ENCODE measurements at places on chromosomes 5 and 9.

DNA sequence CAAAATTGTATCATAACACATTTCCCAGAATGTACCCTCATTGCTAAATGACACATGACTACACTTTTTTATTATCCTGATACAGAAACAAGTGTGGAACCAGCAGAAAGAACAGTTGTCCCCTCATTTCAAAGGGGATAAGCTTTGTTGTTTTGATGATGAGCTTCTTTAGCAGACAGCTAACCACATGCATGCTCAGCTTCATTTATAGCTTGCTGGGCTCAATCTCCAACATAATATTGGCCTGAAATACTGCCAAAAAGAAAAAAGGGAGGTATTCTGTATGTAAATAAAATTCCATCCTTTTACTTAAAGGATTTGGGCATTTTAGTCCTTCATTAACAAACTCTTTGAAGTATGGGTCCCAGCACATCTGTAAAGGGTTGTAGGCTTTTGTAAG is 120.4 kb downstream of the SPATA31D1 start:
- no peak for DNase-seq

GRCh38 chr5:163571744-163572143 is 66.3 kb downstream of the MAT2B start:
- DNase-seq = peak; percentile 96

DNA sequence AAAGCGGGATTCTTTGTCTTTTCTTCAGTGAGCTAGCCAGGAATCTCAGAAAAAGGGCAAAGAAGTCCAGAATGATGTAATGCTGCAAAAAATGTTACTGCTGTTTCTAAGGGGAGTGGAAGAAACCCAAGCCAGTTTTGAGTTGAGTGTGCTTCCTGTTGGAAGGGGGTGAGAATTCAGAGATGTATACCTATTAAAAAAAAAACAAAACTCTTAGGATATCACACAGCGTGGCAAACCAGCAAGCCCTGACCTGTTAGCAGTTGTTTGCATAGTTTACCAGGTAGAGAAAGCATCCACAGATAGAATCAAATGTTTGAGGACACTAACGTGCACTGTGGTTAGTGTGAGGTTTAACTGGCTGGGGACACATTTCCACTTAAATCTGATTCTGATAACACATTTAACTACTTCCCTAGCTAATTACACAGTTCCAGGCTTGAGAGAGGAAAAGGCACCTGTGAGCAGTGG is 11.4 kb downstream of the BASP1 start:
- DNase-seq = peak; percentile 76

- peak; percentile 16 for DNase-seq
These were observed 6.8 kb upstream of the SPTLC1 start for GRCh38 chr9:92122061-92122460.

- DNase-seq = no peak
These were observed 202.6 kb downstream of the ADAMTSL1 start for GRCh38 chr9:18676525-18676924.

DNA sequence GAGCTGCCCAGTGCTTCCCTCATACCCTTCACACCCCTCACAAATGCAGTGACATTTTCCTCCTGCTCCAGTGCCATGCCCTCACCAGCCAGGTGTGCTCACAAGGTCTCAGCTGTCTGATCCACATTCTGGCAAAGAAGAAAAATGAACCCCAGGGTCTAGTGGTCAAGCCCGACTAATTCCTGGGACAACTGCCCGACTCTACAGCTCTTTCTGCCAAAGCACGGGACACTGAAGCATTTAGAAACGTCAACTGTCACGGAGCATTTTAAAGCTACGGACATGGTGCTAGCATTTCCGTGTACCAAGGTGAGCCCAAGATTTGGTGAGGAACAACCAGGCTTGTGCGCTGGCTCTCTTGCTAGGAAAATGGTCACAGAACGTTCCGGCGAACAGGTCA is 56.8 kb upstream of the PHYKPL start:
- DNase-seq = no peak

DNA sequence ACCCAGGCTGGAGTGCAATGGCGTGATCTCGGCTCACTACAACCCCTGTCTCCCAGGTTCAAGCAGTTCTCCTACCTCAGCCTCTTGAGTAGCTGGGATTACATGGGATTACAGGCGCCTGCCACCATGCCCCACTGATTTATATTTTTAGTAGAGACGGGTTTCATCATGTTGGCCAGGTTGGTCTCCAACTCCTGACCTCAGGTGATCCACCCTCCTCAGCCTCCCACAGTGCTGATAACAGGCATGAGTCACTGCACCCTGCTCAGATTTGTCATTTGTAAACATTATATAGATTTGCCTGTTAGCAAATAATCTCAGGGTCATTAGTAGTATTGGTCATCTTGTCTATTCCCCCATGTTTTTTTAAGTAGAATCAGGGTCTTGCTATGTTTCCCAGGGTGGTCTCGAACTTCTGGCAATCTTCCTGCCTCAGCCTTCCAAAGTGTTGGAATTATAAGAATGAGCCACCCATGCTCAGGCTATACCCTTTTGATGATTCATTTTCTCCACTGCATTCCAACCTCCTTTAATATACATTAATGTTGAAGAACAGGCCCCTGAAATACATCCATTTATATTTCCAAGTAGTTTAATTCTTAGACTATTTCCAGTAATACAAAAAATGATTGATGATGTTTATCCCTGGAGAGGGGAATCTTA is 17.3 kb downstream of the CENPH start:
- DNase-seq = peak; percentile 83

GRCh38 chr9:27771803-27772545 is 198.7 kb upstream of the C9orf72 start:
- peak; percentile 56 for DNase-seq

DNA sequence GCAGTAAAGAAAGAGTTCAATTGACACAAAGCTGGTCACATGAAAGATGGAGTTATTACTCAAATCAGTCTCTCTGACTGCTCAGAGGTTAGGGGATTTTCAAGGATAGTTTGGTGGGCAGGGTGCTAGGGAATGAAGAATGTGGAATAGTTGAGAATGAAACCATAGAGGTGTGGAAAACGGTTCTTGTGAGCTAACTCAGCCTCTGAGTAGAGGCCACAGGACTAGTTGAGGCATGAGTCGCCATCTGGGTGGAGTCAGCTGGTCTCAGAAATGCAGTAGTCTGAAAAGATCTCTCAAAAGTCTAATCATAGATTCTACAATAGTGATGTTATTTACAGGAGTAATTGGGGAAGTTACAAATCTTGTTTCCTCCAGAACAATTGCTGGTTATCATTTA is 178.9 kb upstream of the SPEF2 start:
- peak; percentile 35 for DNase-seq

DNA sequence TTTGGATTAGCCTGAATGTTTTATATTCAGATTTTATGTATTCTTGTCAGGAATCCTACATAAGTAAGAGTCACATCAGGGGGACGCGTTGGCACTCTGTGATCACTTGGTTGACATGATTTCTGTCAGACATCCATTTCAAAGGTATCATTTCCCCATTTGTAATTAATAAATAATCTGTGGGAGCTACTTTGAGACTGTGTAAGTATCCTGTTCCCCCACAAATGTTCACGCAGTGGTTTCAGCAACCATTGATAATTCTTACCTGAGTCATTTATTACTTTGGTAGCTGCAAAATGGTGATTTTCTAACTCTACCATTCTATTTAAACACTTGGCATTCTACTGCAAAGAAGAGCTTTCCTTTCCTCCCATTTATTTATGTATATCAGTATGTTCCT is 56.9 kb upstream of the TBC1D2 start:
- no peak for DNase-seq

DNA sequence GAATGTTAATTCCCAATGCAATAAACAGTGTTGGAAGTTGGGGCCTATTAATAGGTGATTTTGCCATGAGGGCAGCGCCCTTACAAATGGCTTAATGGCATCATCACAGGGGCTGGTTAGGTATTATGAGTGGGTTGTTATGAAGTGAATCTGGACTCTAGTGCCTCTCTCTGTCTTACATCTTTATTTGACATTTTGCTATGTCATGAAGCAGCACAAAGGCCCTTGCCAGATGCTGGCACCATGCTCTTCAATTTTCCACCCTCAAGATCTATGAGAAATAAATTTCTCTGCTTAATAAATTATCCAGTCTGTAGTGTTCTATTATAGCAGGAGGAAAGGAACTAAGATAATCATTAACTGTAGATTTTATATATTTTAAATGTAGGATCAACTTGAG is 1098.7 kb upstream of the NUDT12 start:
- DNase-seq = no peak

GRCh38 chr5:34692786-34693185 is 36.7 kb downstream of the RAI14 start:
- no peak for DNase-seq

DNA sequence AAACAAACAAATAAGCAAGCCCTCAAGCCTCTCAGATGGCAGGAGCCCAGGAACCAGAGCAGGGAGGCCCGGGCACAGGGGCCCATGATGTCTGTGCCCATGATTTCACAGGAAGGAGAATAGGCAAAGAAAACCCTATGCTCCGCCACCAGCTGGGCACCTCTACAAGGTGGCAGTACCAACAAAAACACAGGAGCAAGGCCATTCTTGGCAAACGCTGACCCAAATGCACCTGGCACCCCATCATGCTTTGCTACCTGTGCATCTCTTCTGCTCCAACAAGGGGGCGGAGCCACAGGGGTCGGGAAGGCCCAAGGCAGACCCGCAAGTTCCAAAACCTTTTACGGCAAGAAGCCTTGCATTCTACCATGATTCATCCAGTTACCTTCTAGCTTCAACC is 3.1 kb downstream of the BRD3 start:
- DNase-seq = no peak

DNA sequence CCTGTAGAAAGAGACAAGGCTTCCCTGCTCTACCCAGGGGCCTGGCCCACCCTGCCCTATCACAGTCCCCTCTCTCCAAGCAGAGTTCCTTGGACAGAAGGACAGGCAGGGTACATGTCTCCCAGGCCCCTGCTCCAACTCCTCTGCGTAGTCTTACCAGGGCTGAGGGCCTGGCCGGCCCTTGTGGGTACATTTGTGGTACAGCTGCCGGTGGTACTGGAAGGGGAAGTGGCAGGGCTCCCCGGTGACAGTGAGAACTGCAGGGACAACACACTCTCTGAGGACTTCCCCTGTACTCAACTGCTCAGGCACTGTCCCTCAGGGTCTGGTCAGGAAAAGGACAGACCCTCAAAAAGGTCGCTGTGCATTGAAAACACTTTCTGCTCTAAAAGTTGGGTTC is 3.6 kb downstream of the F12 start:
- no peak for DNase-seq

GRCh38 chr9:133087429-133088145 is 25.8 kb downstream of the CEL start:
- DNase-seq = no peak

GRCh38 chr5:124574521-124575436 is 171.7 kb downstream of the ZNF608 start:
- no peak for DNase-seq

- no peak for DNase-seq
These were observed 13.5 kb downstream of the CFAP77 start for GRCh38 chr9:132423503-132423902.

DNA sequence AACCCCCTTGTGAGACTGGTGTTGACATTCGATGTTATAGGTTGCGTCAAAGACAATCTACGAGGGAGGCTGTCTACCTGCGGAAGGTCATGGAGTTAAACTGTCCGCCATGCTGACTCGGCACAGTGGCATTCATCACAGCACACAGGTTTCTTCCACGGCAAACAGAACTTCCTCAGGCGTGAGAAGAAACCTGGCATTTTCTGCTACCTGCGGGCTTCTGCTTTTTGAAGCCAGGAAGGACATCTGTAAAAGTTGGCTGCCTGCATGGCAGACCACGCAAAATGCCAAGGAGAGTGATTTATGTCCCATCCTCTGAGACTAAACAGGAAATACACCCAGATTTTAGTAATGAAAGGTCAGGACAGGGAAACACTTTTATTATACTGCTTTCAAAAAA is 809.8 kb upstream of the NUDT12 start:
- no peak for DNase-seq

GRCh38 chr9:79809316-79809876 is 237.6 kb downstream of the TLE4 start:
- DNase-seq = peak; percentile 22

DNA sequence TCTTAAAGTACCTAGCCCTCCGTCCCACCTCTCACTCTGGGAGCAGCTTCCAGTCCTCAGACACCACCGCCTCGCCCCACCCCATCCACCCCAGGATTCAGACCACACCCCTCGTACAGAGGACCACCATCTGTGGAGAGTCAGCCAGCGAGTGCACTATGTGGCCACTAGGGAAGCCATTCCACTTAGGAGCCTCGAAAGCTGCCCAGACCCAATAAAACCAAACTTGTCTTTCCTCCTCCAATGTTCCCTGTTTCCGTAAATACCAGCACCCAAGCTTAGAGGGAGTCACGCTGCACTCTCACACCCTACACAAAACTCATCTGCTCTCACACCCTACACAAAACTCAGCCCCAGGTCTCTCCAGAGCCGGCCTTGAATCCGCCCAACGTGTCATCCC is 1.9 kb downstream of the GCNT4 start:
- DNase-seq = peak; percentile 64

DNA sequence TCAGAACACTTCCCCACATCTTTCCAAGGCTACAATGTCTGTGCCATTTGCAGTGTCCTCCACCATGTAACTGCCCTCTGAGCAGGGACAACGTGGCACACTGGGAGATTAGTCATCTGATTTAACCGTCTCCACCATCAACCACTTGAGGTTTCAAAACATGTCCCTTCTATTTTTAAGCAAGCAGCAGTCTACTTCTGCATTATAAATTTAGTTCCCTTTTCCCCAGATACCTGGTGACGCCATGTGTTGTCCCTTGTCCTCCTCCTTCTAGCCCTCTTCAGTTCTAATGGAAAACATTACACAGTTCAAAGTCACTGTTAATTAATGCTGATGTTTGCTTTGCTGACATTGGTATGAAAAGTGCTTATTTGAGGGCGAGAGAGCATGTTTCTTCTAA is 52.8 kb downstream of the ATP10B start:
- no peak for DNase-seq

DNA sequence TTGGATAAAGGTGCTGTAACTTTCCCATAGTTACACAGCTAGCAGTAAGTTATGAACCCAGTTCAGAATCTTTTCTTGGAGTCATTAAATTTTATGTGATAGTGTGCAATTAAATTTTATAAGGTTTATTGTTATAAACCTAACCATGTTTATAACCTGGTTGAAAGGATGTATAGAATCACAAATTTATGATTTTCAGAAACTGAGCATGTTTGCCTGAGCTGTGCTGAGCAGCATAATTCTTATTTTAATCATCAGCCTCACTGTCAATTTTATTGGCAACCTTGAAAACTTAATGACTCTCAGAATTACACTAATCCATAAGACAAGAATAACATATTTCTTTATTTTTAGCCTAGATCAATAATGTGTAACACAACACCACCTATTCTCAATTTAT is 46.9 kb downstream of the ADAMTS19 start:
- no peak for DNase-seq

- DNase-seq = peak; percentile 74
These were observed 12.5 kb downstream of the PTCH1 start for GRCh38 chr9:95504053-95504963.

Data from fibroblast of skin of right biceps (primary cell).